ENCODE measurements at places on chromosomes 11 and 22.

- DNase-seq, result no peak
Observed at GRCh38 chr22:31615491-31615860, 46.5 kb downstream of the PISD start.

GRCh38 chr11:31422703-31423102 is 53.0 kb downstream of the DNAJC24 start:
- no peak for DNase-seq

DNA sequence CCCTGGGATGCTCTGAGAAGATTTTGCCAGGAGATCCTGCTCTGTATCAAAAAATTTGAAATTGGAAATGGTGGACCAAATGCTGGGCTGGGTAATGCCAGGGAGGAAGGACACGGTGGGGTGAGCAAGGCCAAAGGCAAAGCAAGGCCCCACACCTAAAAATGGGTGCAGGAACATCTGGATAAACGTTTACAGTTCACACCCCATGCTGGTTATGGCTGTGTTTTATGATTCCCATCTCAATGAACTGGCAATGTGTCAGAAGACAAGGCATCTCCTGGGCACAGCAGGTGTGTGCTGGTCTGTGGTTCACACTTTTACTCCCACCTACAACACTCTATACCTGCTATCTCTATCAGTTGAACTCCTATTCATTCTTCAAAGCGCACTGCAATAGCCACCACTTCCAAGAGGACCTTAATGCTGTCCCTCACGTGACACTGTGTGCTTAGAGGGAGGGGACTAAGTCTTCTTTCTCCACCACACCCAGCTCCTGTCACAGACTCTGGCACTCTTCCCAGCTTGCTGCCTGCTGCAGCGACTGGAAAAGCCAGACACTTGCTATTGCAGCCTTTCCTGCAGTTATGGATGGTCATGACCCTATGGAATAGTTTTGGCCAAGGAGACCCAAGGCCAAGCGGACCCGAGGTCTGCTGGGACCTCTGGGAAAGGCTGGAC is 277.5 kb downstream of the CTTN start:
- DNase-seq, result peak; percentile 12

GRCh38 chr11:122746050-122746478 is 90.5 kb downstream of the UBASH3B start:
- DNase-seq, result no peak

DNA sequence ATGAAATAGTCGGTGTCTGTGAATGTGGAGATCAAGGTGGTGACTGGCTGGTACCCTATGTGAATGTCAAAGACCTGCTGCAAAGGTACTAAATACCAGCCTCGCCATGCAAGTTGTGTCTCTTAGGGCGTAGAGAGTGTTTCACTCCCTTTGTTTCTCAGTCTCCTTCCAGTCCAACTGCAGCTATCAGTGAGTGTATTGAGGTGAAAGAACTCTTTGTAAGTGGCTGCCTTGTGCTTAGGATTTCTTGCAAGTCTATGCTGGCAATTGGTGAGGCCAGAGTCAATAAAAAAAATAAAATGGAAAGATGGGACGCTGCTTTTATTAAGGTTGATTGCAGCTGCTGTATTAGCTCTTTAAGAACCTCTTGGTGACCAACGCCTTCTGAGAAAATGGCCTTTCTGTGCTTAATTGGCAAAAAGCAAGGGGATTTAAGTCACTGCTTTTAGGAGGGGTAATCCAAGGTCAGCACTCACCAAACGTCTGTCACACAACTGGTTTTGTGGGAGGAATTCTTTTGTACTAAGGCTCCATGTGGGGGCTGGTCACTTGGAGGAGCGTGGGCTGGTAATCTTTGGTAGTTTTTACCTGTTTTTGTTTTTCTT is 95.1 kb downstream of the PARVA start:
- no peak for DNase-seq

GRCh38 chr11:45676522-45677095 is 11.2 kb upstream of the CHST1 start:
- DNase-seq, result no peak

DNA sequence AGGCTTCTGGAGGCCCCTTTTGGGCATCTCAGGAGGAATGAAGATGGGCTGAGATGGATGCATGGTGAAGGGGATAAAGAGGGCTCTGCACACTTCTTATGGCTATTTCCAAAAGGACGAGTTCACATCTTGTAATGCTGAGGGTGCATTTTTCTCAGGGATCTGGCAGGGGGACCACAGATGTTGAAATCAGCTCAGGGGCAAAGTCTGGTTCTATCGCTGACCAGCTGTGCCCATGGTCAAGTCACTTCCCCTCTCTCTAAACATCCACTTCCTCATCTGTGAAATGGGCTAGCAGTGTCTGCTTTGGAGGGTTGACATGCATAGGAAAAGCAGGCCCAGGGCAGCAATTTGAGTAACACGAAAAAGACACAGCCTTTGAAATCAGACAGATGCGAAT is 26.5 kb downstream of the LHFPL7 start:
- no peak for DNase-seq

- DNase-seq, result no peak
Observed at GRCh38 chr22:42883970-42884369, 26.9 kb upstream of the ARFGAP3 start.

Measured in HCT116 (cell line).